Activated CD4-positive, alpha-beta memory T cell treated with anti-CD3 and anti-CD28 coated beads, Interleukin-2, amount 10 ng/mL, durations not matched to agents 7 days and 5 days (primary cell): ENCODE measurements at places on chromosomes 7 and 10. TPM values are rescaled to one million over a fixed set of nuclear protein-coding genes. Genes with fewer than 3 reads are reported as not detected.
A peak's percentile ranks its signal among the peaks of the same experiment; 100 is the strongest.

Gene SFTPD
- total RNA-seq: not detected

Gene NPFFR1
- total RNA-seq: not detected

Gene SLC18A3
- total RNA-seq: not detected

Gene GNAT3
- not detected for total RNA-seq

Gene POM121
- 55.3 TPM for total RNA-seq

Gene TMEM273
- 100 TPM for total RNA-seq

Gene SPDYE9
- not detected for total RNA-seq

Gene LEP
- not detected for total RNA-seq

Gene KCP
- 0.33 TPM for total RNA-seq

Gene OPN1SW
- not detected for total RNA-seq

Gene SPACDR
- 4.3 TPM for total RNA-seq

- DNase-seq: no peak
- no peak overlapping the region for H3K27ac ChIP-seq
- H3K36me3 ChIP-seq: no peaks in the 10 kb centered on the region
- peaks cover 4% of the 10 kb centered on the region for H3K27me3 ChIP-seq
- H3K4me1 ChIP-seq: peaks cover 12% of the 10 kb centered on the region
- H3K4me3 ChIP-seq: no peak overlapping the region
These were observed 33.6 kb downstream of the CFAP46 start for GRCh38 chr10:132908621-132909295.

DNA sequence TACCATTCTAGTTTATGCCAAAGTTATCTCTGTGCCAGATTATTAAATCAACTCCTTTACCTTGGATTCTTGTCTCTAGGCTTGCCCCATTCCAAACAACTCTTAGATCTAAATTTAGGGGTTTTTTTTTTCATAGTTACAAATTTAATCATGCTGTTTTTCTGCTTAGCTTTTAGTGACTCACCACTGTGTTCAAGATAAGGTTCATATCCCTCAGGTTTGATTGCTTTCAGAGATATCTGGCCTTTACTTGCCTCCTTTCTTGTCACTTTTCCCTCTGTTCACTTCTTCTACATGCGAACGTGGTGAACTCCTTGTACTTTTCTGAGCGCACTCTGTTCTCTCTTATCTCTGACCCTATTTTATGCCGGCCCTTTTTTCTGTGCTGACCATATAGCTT, 78.2 kb downstream of the VPS50 start:
- no peaks in the 10 kb centered on the region for H3K27me3 ChIP-seq
- H3K4me1 ChIP-seq: no peaks in the 10 kb centered on the region
- peaks cover 3% of the 10 kb centered on the region for H3K36me3 ChIP-seq
- no peak overlapping the region for H3K27ac ChIP-seq
- no peak overlapping the region for H3K4me3 ChIP-seq

- DNase-seq: no peak
- no peaks in the 10 kb centered on the region for H3K27me3 ChIP-seq
- H3K4me3 ChIP-seq: no peak overlapping the region
- no peak overlapping the region for H3K27ac ChIP-seq
- H3K4me1 ChIP-seq: no peaks in the 10 kb centered on the region
These were observed 69.5 kb downstream of the CACNA2D1 start for GRCh38 chr7:82373926-82374635.

- H3K4me1 ChIP-seq: no peaks in the 10 kb centered on the region
- DNase-seq: no peak
- H3K4me3 ChIP-seq: no peak overlapping the region
These were observed 11.3 kb downstream of the JAKMIP3 start for GRCh38 chr10:132077091-132077490.

GRCh38 chr10:103932271-103932670, 14.3 kb upstream of the STN1 start:
- no peak overlapping the region for H3K27ac ChIP-seq
- H3K4me3 ChIP-seq: no peak overlapping the region
- no peaks in the 10 kb centered on the region for H3K4me1 ChIP-seq
- no peaks in the 10 kb centered on the region for H3K36me3 ChIP-seq
- DNase-seq: no peak
- no peaks in the 10 kb centered on the region for H3K27me3 ChIP-seq

- H3K36me3 ChIP-seq: no peaks in the 10 kb centered on the region
- no peak overlapping the region for H3K4me3 ChIP-seq
- H3K27me3 ChIP-seq: no peaks in the 10 kb centered on the region
These were observed 715.4 kb upstream of the NRP1 start for GRCh38 chr10:34049887-34050286.

GRCh38 chr7:26673271-26673670, 191.1 kb downstream of the SKAP2 start:
- H3K27ac ChIP-seq: no peak overlapping the region
- peaks cover 3% of the 10 kb centered on the region for H3K4me1 ChIP-seq
- H3K27me3 ChIP-seq: peaks cover 13% of the 10 kb centered on the region
- H3K36me3 ChIP-seq: no peaks in the 10 kb centered on the region
- H3K4me3 ChIP-seq: no peak overlapping the region

DNA sequence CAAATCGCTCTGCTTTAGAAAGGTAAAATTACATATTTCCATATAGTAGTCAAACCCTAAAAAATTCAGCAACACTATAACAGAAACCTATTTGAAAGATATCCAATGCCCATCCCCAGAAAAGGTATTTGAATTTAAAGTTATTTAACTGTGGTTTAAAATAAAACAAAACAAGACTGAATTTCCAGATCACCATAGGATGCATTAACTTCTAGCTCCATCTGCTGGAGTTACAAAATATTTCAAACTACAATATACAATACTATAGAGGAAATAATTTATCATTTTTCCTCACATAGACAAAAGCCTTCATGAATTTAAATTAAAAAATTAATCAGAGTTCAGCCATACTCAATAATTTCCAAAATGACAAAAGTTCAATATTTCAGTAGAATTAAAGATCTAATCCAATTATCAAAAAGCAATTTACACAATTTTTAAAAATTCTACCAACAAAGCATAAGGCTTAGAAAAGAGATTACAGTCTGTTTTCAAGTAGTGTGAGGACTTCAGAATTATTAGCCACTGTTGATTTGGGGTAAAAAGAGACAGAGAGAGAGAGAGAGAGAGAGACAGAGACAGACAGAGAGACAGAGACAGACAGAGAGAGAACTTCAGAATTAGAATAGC, 75.9 kb downstream of the LMBR1 start:
- peaks cover 7% of the 10 kb centered on the region for H3K36me3 ChIP-seq
- no peak for DNase-seq
- no peak overlapping the region for H3K4me3 ChIP-seq
- H3K4me1 ChIP-seq: no peaks in the 10 kb centered on the region
- no peaks in the 10 kb centered on the region for H3K27me3 ChIP-seq
- H3K27ac ChIP-seq: no peak overlapping the region

DNA sequence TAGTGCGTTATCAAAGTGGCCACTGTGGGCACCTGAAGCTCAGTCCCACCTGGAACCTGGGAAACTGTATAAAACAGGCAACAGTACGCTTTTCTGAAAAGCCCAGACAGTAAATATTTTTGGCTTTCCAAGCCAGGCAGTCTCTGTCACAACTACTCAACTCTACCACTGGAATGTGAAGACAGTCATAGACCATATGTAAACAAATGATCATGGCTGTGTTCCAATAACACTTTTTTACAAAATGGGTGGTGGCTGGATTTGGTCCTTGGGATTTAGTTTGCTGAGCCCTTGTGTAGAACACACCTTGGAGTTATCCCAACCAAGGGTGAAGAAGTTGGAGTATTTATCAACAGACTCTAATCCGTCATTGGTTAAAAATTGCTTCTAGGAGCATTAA, 259.9 kb downstream of the SKIDA1 start:
- no peak for DNase-seq
- no peaks in the 10 kb centered on the region for H3K4me1 ChIP-seq
- no peaks in the 10 kb centered on the region for H3K36me3 ChIP-seq
- H3K4me3 ChIP-seq: no peak overlapping the region

- H3K27ac ChIP-seq: no peak overlapping the region
- peaks cover 2% of the 10 kb centered on the region for H3K4me1 ChIP-seq
- H3K27me3 ChIP-seq: peaks cover 23% of the 10 kb centered on the region
- H3K36me3 ChIP-seq: no peaks in the 10 kb centered on the region
- DNase-seq: no peak
These were observed 67.8 kb downstream of the NAMPT start for GRCh38 chr7:106216923-106217542.

DNA sequence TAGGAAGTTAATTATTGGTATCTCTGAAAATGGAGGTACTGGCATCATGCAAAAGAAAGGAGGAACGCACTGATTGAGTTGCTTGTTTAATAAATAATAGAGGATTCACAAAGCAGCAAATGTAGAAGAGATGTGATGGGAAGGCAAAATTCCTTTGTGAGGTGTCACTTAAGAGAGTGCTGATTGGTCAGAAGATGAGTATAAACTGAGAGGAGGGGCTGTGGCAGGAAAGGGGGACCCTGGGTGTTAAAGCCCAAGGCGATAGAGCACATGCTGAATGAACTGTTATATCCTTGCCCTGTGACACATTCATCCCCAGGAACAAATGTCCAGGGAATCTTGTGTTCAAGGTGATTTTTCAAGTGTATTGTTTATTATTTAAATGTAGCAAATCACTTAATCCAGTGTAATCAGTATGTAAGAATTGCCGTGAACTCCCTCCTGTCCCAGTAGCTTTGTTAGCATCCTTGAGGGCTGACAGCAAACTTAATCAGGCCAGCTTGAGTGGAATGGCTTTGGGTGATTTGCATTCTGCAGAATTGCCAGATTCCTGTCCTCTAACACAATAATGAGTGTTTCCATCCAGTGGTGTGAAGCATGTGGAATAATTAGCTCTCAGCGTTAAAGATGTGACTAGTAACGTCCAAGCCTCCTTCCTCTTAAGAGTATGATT, 111.9 kb downstream of the CHN2 start:
- no peak overlapping the region for H3K27ac ChIP-seq
- DNase-seq: no peak

- no peaks in the 10 kb centered on the region for H3K36me3 ChIP-seq
- no peak overlapping the region for H3K27ac ChIP-seq
- H3K27me3 ChIP-seq: no peaks in the 10 kb centered on the region
- DNase-seq: no peak
These were observed 127.8 kb downstream of the MACC1 start for GRCh38 chr7:20089431-20089830.

DNA sequence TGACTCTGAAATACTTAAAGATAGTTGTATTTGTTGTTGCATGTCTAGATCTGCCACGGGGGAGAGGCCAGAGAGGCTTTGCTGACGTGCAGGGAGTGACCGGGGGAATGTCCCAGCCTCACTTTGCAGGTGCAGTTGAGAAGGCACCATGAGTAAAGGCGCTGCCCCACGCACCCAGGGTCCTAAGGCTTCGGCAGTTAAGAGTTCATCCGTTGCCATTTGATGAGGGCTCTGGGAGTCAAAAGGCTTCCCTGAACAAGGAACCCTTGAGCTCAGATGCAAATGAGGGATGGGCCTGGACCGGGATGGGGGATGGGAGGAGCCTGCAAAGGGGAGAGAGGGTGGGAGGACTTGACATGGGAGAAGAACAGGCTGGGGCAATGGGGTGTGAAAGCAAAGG, 20.4 kb downstream of the PPP2R2D start:
- H3K27me3 ChIP-seq: no peaks in the 10 kb centered on the region
- no peak overlapping the region for H3K4me3 ChIP-seq
- DNase-seq: no peak
- H3K36me3 ChIP-seq: peaks cover 59% of the 10 kb centered on the region
- H3K27ac ChIP-seq: no peak overlapping the region

GRCh38 chr10:79454259-79454658, 8.8 kb upstream of the ZCCHC24 start:
- H3K4me3 ChIP-seq: no peak overlapping the region
- no peaks in the 10 kb centered on the region for H3K4me1 ChIP-seq
- no peak overlapping the region for H3K27ac ChIP-seq

DNA sequence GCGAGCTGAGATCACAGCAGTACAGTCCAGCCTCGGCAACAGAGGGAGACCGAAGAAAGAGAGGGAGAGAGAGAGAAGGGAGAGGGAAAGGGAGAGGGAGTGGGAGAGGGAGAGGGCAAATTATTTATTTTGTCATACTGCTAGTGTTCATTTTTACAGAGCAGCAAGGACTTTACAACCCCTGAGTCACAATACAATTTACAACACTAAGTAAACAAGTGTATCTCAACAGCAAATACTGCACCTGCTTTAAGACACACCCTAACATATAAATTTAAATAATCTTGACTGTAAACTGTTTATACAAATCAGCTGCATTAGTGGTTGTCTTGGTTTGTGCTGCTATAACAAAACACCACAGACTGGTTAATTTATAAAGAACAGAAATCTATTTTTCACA, 27.2 kb downstream of the HTR5A start:
- no peaks in the 10 kb centered on the region for H3K36me3 ChIP-seq
- no peak overlapping the region for H3K27ac ChIP-seq
- DNase-seq: no peak
- no peaks in the 10 kb centered on the region for H3K4me1 ChIP-seq

GRCh38 chr10:91665842-91666241, 33.0 kb upstream of the PPP1R3C start:
- DNase-seq: no peak
- H3K27ac ChIP-seq: no peak overlapping the region
- H3K27me3 ChIP-seq: peaks cover 25% of the 10 kb centered on the region
- H3K4me1 ChIP-seq: no peaks in the 10 kb centered on the region

DNA sequence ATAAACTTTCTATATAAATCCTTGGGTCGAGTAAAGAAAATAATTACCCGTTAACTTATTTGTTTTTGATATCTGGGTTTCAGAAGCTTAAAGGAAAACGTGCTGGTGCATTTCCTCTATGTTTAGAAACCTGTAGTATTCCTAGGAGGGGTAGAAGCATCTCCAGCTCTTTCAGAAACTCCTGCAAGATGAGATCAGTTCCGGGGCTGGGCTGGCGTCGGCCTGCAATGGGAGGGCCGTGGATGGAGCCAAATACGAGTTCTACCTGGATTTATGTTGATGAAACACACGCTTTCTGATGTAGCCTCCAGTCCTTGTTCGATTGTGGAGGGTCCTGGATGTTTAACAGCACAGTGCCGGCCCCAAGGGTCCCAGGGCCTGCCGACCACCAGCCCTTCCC, 35.8 kb upstream of the DIP2C start:
- no peaks in the 10 kb centered on the region for H3K4me1 ChIP-seq
- H3K27ac ChIP-seq: no peak overlapping the region
- no peaks in the 10 kb centered on the region for H3K36me3 ChIP-seq
- no peak overlapping the region for H3K4me3 ChIP-seq

GRCh38 chr7:132654150-132654549, 77.9 kb upstream of the PLXNA4 start:
- H3K36me3 ChIP-seq: peaks cover 5% of the 10 kb centered on the region
- H3K4me3 ChIP-seq: no peak overlapping the region
- H3K27ac ChIP-seq: peak overlapping the region; percentile 56

DNA sequence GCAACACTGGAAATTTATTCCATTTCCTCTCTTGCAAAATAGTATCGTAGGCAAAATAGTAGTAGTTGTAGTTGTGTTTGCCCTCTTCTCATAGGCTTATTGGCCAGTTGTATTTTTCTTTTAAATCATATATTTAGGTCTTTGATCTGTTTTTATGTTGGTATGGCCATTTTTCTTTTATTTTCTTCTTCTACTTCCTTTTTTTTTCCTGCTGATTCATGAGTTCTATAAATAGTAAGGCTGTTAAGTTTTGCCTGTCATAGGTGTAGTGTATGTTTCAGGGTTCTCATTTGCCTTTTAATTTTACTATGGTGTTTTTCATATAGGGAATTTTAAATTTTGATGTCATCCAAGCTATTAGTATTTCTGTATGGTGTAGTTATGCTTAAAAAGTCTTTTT, 25.4 kb upstream of the MRC1 start:
- no peaks in the 10 kb centered on the region for H3K4me1 ChIP-seq
- no peak overlapping the region for H3K27ac ChIP-seq
- no peaks in the 10 kb centered on the region for H3K36me3 ChIP-seq
- H3K4me3 ChIP-seq: no peak overlapping the region
- DNase-seq: no peak
